ENCODE measurements at places on chromosomes 1 and 21. TPM values are rescaled to one million over a fixed set of nuclear protein-coding genes. Genes with fewer than 3 reads are reported as not detected.
A peak's percentile ranks its signal among the peaks of the same experiment; 100 is the strongest.

The SYT11 gene
- total RNA-seq, result 2.0 TPM

The TAL1 gene
- total RNA-seq, result 0.13 TPM

The SPATC1L gene
- total RNA-seq, result 8.3 TPM

The DNM3 gene
- total RNA-seq, result 1.5 TPM

The AMY1A gene
- not detected for total RNA-seq

The ADAM30 gene
- not detected for total RNA-seq

The BARHL2 gene
- not detected for total RNA-seq

The OPTC gene
- not detected for total RNA-seq

- DNase-seq, result no peak
These were observed 6.1 kb downstream of the NPPA start for GRCh38 chr1:11841245-11842153.

DNA sequence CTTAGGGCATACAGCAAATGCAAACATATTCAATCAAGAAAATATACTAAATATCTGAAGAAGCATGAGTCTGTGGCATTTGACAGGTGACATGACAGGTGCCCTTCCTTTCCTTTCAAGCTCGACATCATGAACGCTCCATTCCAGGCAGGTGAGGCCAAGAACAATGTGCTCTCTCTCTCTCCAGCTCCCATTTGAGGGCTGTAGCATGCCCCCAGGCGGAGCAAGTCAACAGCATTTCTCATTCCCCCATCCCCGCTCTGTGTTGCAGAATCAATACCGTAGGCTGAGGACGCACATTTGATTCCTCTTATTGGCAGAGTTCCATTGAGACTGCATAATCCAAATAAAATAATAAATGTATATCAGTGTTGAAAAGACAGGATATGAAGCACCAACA, 24.6 kb upstream of the PLPPR4 start:
- no peak for DNase-seq

DNA sequence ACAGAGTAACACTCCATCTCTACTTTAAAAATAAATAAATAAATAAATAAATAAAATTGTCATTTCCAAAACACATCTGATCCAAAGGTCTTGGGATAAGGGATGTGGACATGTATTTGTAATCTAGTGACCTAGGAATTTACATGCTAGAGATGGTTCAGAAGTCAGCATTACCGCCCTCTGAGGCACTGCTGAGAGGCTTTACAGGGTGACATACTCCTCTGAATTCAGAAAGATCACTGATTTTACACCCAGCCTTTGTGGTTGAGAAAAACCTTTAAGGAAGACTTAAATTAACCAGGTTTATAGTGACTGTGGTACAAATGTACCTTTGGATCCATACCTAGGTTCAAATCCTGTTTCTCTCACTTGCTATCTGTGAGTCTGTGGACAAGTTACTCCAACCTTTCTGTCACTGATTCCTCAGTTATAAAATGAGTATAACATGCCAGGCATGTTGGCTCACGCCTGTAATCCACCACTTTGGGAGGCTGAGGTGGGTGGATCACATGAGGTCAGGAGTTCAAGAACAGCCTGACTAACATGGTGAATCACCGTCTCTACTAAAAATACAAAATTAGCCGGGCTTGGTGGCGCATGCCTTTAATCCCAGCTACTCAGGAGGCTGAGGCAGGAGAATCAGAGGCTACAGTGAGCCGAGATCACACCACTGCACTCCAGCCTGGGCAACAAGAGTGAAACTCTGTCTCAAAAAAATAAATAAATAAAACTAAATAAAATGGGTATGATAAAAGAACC, 20.1 kb downstream of the OSBPL9 start:
- peak; percentile 23 for DNase-seq

- DNase-seq, result no peak
These were observed 68.3 kb upstream of the KIF26B start for GRCh38 chr1:245086389-245086969.

DNA sequence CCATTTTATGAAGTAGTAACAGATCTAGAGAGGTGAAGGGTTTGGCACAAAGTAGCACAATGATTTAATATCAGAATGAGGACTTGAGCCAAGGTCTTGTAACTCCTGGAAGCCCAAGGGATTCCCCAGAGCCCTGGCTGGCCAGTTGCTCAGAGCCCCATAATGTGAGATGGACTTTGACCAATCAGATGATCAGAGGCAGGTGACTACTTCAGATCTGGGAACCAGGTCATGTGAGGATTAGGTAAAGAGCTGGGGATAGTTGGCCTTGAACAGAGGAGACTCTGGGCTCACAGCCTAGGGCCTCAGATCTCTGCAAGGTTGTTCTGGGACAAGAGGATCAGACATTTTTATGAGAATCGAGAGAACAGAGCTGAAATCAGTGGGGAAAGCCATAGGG, 18.9 kb downstream of the SHISAL2A start:
- DNase-seq, result peak; percentile 84

- peak; percentile 91 for DNase-seq
These were observed 3.8 kb downstream of the MPZ start for GRCh38 chr1:161305867-161306519.

DNA sequence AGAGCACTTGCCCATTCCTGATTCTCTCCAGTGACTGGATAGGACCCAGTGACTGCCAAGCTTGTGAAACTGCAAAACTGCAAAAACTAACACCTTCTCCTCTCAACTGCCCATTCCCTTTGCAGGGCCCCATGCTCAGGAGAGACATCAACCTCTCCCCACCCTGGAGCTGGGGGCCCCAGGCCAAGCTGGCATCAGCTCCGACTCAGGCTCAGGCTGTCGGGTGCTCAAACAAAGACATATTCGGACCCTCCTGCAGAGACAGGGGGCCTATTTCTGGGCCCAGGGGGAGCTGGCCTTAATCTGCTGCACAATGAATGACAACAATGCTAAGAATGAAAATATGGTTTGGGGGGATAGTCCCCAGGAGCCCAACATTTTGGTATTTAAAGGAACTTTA, 11.8 kb downstream of the LMX1A start:
- DNase-seq, result no peak

- DNase-seq, result no peak
These were observed 3.0 kb downstream of the WDR3 start for GRCh38 chr1:117932576-117932975.

DNA sequence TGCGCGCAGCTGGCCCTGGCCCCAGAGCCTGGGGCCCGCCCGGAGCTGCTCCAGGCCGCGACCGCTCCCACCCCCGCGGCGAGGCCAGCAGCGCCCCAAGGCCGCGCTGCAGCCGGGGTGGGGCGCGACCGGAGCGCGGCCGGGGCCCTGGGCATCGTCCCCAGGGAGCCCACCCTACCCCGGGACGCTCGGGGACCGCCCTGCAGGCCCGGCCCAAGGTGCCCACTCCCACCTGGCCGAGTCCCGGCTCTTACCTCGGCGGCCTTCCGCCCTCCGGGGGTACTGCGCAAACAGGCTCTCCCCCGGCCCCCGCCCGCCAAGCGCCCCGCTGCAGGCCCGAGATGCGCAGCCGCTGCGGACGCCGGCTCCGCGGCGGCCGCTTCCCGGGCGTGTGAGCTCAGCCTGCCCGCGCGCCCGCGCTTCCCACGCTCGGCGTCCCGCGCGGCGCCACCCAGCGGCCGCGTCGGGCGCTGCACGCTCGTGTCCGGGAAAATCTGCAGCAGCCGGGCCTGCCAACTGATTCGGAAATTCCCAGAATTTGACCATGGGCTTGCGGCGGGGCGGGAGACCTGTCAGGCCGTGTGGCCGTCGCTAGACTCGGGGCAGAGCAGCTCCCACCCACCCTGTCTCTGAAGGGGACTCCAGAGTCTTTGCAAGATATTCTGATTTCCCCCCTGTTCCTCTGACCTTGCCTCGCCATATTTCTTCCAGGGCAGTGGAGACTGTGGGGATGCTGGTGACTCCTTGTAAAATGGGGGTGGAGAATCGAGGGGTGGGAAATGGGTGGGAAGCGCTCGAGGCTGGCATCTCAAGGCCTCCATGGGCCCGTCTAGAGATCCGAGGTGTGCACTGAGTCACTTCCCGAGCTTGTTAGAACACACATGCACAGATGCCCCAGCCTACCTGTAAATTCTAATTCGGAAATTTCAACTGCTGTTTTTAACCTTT, 41.9 kb downstream of the CD34 start:
- peak; percentile 90 for DNase-seq

All from hepatocyte (in vitro differentiated cells).